ENCODE measurements at places on chromosomes 12 and 14. TPM values are rescaled to one million over a fixed set of nuclear protein-coding genes. Genes with fewer than 3 reads are reported as not detected.
A peak's percentile ranks its signal among the peaks of the same experiment; 100 is the strongest.

KLHL33 gene
- total RNA-seq, result not detected

CISTR gene
- total RNA-seq, result not detected

DNA sequence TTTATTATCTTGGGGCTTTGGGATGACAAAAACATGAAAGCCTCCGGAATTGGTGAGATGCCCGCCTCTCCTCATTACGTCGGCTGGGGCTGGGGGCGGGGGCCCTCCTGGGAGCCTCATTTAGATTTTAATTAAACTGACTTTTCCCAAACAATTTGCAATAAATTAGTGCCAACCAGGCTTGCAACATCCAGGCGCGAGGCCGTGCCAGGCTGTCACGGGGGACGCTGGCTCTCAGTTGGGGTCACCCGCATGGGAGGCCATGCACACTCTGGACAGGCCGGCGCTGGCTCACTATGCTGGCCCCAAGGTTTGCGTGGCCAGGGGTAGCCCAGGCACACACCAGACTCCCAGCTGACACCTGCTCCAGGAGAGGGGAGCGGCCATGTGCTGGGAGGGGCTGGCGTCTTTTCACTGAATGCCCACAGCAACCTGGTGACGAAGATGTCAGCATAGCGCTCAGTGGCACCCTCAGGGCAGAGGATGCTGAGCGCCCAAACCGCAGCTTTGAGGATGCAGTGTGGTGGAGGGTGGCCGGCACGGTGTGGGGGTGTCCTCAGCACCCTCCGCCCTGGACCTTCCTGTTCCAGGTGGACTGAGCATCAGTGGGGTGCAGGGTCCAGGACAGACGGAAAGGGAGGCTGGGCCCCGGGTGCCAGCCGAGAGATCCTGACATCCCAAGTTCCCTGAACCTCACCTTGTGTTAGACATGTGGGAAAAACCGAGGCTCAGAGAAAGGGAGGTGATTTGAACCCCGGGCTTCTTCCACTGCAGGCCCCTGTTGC, 190.8 kb upstream of the C14orf180 start:
- DNase-seq, result peak; percentile 38

DNA sequence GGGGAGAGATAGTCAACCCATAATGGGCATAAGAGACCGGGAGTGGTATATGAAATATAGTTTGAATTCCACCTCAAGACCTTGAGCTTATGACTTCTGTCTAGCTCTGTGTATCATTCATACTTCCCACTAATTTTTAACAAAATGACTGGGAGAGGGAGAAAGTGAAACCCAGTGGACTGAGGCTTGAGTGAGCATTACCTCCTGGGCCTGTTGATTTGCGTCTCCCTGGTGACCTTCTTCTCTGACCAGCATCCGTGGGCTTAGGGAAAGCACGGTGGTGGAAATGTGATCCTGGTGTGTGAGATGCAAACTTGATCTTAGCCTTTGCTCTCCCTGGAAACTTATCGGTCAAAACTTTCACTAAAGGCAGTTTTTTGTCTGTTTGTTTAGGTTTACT, 207.9 kb upstream of the BCL2L14 start:
- DNase-seq, result no peak

DNA sequence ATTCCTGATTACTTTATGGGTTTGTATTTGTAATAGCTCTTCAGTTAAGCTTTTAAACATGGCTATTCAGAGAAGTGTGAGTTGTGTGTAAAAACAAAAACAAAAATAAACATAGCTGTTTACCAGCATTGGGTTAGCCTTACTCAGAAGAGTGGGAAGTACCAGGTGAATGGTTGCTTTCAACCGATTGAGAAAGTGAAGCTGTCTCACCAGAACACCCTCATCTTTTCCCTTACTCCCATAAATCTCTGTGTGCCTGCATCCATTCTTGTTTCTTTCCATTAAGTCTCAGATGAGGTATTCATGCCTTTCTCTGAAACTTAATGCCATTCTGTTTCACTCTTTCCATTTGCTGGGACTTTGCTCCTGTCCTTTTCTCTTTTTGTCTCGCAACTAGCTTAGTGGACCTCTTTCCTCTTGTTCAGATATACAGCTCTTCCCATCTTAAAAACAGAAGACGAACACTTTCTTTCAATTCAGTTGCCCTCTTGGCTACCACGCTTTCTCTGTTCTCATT, 10.7 kb downstream of the BORCS5 start:
- DNase-seq, result no peak

- no peak for DNase-seq
These were observed 10.2 kb upstream of the PRKAG1 start for GRCh38 chr12:49028666-49029275.

- DNase-seq, result no peak
These were observed 63.5 kb downstream of the DGLUCY start for GRCh38 chr14:91177073-91178034.

DNA sequence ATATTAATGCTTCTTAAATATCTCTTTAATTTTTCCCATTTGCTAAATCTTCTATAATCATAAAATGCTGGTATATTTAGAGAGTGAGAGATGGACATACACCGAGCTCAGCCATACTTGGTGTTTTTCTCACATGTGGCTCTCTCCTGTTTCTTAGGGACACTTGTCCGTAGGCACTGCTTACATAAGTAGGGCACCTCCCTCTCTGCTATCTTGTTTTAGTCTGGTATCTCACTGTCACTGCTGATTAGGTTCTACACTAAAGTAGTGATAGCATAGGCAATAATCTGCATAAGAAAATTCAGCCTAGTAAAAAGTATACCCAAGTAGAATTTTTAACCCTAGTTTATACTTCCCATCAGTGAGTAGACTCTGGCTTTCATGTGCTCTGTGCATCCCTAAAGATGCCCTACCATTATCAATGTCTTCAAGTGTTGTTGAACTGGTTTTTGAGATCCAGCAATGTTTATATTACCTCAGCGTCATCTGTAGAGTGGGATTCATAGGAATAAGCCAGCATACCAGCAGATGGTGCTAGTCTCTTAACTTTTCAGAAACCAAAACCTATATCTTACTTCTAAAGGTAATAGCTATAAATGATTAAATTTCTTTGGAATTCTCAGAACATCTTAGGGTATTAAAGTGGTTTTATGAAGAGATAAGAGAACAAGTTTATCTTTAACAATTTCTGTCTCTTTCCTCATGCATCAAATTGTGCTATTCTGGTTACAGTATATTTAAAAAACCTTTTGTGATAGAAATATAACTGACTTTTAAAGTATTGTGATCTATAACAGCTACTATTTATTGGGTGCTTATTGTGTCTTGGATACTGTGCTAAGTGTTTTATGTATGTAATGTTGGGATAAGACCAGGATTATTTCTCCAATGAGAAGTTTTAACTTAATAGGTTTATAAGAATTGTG, 32.9 kb downstream of the ARID2 start:
- no peak for DNase-seq

- DNase-seq, result no peak
These were observed 47.9 kb downstream of the GALC start for GRCh38 chr14:87944987-87945604.

- DNase-seq, result no peak
These were observed 69.9 kb downstream of the PAH start for GRCh38 chr12:102847131-102847530.

GRCh38 chr12:12404297-12404696, 47.4 kb downstream of the BORCS5 start:
- no peak for DNase-seq

- peak; percentile 65 for DNase-seq
These were observed 1.0 kb downstream of the NACA start for GRCh38 chr12:56723889-56724700.

- DNase-seq, result no peak
These were observed 1.1 kb downstream of the ALX1 start for GRCh38 chr12:85280984-85281630.

Data from Peyer's patch (tissue), 4 donors.